ENCODE measurements at places on chromosomes 4 and X.

DNA sequence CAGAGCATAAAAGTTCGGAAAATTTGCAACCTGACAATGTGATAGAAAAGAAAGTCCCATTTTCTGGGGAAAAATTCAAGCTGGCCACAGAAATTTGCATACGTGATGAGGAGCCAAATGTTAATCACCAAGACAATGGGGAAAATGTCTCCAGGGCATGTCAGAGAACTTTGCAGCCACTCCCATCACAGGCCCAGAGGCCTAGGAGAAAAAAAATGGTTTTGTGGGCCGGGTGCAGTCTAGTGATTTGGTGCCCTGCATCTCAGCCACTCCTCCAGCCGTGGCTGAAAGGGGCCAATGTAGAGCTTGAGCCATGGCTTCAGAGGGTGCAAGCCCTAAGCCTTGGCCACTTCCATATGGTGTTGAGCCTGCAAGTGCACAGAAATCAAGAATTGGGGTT is 71.2 kb downstream of the CHRNA9 start:
- DNase-seq, result no peak

DNA sequence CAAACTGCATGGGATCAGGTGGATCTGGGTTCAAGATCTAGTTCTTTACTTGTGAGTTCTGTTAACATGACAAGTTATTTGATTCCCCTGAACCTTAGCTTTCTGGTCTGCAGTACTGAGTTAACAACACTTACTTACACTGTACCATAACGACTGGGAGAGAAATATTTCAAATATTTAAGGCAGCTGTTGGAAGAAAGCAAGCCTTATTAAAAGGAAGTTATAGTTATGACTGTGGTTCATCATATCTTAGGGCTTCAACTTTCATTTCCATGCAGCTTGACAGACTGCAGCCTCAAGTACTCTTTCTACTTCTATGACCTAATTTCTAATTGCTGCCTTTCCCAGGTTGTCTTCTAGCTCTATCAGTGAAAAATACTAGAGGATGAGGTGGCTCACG is 40.0 kb upstream of the PDGFRA start:
- DNase-seq, result peak; percentile 42

DNA sequence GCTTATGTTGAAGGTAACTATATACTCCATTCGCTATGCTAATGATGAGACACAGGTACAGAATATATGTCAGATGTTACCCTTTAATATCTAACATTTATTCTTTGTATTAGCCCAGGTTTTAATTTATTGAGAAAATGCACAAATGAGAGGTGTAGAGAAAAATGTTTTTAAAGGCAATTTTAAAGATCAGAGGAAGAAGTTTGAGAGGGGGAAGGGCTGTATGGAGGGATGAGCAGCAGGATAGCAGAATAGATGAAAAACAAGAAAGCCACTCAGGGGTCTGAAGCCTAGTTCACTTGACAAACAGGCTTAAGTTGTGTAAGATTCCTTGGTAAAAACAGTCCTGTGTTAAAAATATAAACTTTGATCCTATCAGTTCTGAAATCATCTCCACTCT is 3.7 kb downstream of the MAB21L2 start:
- no peak for DNase-seq

- DNase-seq, result no peak
These were observed 2.7 kb downstream of the KCNE5 start for GRCh38 chrX:109622270-109622669.

- DNase-seq, result no peak
These were observed 688.0 kb downstream of the PCDH7 start for GRCh38 chr4:31408121-31408520.

GRCh38 chr4:28269426-28269825 is 1408.8 kb downstream of the STIM2 start:
- no peak for DNase-seq

- no peak for DNase-seq
These were observed at the start of gene FSTL5 for GRCh38 chr4:162163892-162164759. Gene FSTL5, minus strand, starts transcription at chr4:162164000. Its CDS starts 52,604 bp downstream, at chr4:162111396.

DNA sequence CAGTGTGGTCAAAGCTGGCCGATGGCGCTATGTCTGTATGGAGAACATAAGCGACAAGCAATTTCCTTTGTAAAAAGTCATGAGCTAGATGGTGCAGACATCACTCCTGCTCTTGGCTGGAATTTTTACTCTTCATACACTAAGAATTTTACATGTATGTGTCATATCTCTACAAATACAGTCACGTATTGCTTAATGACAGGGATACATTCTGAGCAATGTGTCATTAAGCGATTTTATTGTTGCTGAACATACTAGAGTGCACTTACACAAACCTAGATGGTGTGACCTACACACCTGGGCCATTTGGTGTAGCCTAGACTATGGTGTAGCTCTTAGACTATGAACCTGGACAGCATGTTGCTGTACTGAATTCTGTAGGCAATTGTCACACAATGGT is 185.4 kb downstream of the SOWAHB start:
- DNase-seq, result no peak

- DNase-seq, result no peak
These were observed 119.7 kb upstream of the NWD2 start for GRCh38 chr4:37124800-37125199.

DNA sequence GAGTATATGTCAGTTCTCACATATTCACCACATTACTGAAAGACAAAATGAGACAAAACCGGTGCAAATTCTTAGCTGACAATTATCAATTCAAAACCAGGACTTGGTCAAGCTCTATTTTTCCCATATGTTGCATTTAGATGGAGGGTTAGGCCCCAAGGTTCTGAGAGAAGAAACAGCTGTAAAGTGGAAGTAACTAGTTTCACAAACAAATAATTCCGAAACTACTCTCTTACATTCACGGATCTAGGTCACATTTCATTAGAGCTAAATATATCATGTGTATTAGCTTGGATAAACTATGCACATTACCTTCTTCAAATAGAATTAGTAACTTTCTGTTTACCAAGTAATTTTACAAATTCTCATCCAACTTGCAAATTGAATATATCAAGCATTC is 3.7 kb upstream of the GABRA2 start:
- DNase-seq, result no peak

GRCh38 chrX:39169976-39170375 is 368.7 kb downstream of the MID1IP1 start:
- DNase-seq, result no peak

DNA sequence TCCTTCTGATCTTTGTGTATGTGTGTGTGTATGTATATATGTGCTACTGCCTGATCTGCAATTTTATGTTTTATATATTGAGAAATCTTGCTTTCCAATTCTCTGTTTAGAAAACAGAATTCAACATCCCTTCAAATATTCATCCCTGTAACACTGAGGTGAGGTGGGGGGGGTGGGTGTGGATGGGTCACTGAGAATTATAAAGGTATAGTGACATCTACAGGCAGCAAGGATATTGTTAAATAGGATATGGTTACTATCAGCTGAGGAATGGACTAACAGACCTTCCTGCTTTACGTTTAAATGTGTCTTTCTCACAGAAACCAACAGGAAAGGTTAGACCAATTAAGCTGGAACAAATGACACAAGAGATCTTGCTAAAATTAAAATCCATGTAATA is 19.0 kb upstream of the MAGEB2 start:
- peak; percentile 1 for DNase-seq

DNA sequence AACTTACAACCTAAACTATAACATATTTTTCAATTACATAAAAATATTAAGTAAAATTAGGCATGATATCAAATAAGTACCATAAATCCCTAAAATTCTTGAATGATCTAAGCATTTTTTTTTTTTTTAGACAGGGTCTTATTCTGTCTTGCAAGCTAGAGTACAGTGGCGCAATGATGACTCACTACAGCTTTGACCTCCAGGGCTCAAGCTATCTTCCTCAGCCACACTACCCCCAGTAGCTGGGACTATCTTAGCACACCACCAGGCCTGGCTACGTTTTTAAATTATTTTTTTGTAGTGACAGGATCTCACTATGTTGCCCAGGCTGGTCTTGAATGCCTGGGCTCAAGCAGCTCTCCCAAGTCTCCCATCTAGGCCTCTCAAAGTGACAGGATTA is 1042.3 kb downstream of the FSTL5 start:
- DNase-seq, result no peak

DNA sequence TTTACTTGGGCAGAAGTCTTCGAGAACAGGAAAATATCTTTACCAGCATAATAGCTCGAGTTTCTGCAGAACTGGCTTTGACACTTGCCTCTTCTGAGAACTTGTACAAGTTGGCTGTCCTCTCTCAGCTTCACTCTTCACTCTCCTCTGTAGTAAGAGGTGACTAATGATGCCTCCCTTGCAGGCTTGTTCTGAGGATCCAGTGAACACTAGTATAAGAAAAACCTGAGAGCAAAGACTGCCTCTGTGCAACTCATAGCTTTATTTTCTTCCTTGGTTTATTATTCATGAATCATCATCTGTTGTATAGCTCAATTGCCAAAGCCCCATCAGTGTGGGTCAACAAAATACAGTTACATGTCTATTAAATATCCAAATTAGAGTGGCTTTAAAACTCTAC is 266.7 kb upstream of the CLNK start:
- no peak for DNase-seq

- no peak for DNase-seq
These were observed 3.3 kb downstream of the CPEB2 start for GRCh38 chr4:15005474-15006115.

- peak; percentile 4 for DNase-seq
These were observed 1.6 kb downstream of the CASK start for GRCh38 chrX:41921492-41922430.

GRCh38 chr4:15162046-15162445 is 159.8 kb downstream of the CPEB2 start:
- no peak for DNase-seq

DNA sequence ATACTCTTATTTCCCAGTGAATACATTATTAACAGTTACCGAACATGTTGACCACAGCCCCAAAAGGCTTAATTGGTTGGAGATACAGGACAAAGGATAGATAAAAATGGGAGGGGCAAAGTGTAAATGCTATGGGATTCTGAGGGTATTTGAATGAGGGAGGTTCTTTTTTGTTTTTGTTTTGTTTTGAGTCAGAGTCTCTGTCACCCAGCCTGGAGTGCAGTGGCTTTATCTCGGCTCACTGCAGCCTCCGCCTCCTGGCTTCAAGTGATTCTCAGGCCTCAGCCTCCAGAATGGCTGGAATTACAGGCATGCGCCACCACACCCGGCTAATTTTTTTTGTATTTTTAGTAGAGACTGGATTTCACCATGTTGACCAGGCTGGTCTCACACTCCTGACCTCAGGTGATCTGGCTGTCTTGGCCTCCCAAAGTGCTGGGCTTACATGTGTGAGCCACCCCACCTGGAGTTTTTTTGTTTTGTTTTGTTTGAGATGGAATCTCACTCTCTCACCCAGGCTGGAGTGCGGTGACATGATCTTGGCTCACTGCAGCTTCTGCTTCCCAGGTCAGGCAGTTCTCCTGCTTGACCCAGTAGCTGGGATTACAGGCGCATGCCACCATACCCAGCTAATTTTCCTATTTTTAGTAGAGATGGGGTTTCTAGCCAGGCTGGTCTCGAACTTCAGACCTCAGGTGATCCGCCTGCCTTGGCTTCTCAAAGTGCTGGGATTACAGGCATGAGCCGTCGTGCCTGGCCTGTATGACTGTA is 9.0 kb downstream of the UBE2K start:
- DNase-seq, result peak; percentile 55

DNA sequence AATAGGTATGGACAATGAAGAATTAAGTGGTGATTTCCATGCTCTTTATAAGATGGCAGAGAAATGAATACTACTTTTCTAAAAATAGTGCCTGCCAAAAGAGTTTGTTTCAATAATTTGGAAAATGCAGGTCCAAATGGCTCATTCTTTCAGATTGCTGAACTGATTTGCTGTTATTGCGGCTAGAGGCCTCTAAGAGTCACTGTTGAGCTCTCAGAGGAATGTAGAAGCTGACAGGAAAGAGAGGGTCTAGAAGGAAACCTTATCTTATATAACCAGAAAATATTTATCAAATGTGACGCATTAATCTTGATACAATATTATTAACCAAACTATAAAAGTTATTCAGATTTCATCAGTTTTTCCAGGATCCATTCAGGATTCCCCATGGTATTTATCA is 65.7 kb upstream of the PAGE1 start:
- no peak for DNase-seq

DNA sequence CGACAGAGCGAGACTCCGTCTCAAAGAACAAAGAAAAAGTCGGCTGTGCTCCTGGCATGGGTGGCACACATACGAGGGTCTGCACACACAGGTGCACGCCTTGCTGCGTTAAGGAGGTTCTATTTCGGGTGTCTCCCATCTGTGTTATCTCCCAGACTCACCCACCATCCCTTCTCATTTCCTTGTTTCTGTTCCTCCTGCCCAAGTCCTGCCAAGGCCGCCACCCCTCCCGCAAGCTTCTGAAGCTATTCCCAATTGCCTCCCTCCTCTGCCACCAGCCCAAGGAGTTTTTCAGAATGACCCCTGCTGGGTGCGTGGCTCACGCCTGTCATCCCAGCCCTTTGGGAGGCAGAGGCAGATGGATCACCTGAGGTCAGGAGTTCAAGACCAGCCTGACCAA is 6.0 kb upstream of the IL3RA start:
- DNase-seq, result no peak

GRCh38 chrX:141220342-141221008 is 21.8 kb downstream of the SPANXC start:
- DNase-seq, result peak; percentile 66

- DNase-seq, result no peak
These were observed 2534.9 kb downstream of the PCDH7 start for GRCh38 chr4:33255094-33255493.

- DNase-seq, result no peak
These were observed 31.4 kb upstream of the JAKMIP1 start for GRCh38 chr4:6231663-6232165.

GRCh38 chr4:65646136-65646535 is 24.2 kb downstream of the EPHA5 start:
- peak; percentile 60 for DNase-seq

- no peak for DNase-seq
These were observed 9.0 kb upstream of the PROM1 start for GRCh38 chr4:16092682-16093319.

DNA sequence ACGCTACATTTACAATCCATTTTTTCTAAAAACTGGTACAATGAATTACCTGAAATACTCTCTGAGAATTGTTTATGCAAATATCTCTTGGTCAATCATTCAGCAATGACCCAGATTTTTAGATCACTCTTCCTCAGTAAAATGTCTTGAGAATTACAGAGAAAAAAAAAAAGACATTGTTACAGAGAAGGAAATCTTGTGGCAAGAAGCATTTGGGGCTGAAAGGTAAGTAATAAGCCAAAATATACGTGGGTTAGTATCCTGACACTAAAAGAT is 19.6 kb upstream of the TET2 start:
- no peak for DNase-seq

- DNase-seq, result no peak
These were observed 99.1 kb downstream of the MAML3 start for GRCh38 chr4:140054861-140055260.

GRCh38 chr4:98399915-98400314 is 138.7 kb downstream of the RAP1GDS1 start:
- DNase-seq, result no peak

- DNase-seq, result no peak
These were observed 664.3 kb downstream of the RPA4 start for GRCh38 chrX:97547877-97548578.

DNA sequence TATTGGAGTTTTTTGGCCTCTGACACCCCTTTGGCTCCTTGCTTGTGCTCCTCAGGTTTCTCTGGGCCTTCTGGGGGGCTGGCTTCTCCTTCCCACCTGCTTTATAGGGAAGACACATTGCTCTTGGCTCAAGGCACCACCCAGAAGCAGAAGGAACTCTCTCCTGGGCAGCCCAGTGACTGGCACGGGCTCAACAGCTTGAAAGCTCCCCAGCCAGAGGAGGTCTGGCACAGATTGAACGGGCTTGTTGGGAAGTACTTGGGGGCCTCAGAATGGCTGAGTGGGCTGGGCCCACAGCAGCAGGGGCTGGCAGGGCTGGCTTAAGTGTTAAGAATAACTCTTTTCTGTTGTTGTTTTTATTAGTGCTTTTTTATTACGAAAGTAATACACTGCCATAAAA is 11.2 kb upstream of the ZNF185 start:
- no peak for DNase-seq

Data from NCI-H226 (cell line).